ENCODE measurements at places on chromosomes 2 and 18.

DNA sequence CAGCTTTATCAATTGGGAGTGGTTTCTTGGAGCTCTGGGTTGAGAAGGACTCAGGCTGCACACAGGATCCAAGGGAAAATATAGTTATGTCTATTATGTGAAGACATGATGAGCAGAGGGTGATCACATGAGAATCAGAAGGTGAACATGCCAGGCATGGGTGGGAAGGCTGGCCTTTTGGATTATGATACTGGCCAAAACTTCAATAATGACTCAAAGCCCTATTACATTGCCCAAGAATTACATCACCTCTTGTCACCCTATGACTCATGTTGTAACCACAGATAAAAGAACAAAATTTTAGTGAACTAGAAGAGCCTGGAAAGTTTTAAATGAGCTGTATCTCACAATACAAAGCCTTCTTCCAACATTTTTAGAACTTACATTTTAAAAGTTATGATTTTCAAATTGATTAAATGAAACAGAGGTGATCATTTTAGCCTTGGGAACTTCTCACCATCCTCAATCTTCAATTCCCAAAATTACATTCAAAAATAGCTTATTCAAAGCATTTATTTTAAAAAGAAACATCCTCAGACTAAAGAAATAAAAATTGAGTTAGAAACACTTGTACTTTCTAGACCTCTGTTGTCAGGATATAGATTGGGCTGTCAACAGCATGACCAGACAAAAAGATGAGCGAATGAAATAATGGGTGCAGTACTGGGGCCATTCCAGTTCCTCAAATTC is 428.3 kb downstream of the MBD2 start:
- DNase-seq: no peak

GRCh38 chr2:64766841-64767669 is 113.3 kb upstream of the SERTAD2 start:
- DNase-seq: no peak

- no peak for DNase-seq
Measured at GRCh38 chr2:227696990-227697679, 20.7 kb downstream of the SLC19A3 start.

DNA sequence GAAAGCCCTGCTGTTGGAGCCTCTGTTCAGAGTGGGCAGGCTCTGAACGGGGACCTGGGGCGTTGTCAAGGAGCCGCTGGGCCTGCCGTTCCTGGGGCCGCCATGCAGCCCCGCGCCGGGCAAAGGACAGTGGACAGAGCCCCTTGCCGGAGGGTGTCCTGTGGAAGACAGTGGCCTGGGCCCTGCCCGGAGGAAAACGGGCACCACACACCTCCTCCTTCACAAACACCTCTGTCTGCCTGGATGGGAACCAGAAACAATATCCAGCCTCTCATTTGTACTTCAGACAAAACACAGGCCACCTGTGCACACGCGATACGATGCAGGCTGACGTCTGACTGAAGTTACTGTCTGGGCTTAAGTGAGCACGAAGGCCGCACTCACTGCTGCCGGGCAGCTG is 233.7 kb downstream of the TWIST2 start:
- DNase-seq: no peak

GRCh38 chr2:173280853-173281252 is 73.8 kb upstream of the CDCA7 start:
- no peak for DNase-seq

DNA sequence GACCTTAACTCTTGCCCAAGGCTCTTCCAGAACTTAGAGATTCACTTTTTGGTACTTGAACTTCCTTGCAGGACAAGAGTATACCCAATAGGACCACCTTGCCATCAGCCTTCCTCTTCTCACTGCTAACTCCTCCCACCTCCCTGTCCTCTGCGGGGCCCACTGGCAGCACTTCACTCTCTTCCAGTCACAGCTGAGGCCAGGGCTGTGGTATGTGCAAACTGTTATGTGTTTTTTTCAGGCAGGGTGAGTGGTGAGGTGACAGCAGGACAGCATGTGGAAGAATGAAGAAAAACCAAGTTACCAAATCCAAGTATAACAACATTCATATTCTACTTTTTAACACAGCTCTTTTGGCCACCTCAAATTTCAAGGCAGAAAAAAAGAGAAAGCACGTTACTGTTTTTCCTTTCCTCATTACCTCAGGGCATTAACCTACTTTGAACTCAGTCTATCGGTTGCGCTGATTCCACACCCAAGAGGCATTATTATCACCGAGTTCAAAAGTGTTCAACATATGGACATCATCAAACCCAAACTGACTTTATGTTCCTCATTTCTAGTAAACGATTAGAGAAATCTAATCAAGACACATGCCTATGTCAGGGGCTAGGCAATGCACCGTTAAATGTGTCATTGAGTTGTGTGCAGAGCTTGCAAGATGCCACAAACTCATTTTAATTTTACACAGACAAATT is 605.2 kb upstream of the SYT4 start:
- DNase-seq: no peak

- no peak for DNase-seq
Measured at GRCh38 chr2:109098251-109098920, 30.6 kb upstream of the SH3RF3 start.

DNA sequence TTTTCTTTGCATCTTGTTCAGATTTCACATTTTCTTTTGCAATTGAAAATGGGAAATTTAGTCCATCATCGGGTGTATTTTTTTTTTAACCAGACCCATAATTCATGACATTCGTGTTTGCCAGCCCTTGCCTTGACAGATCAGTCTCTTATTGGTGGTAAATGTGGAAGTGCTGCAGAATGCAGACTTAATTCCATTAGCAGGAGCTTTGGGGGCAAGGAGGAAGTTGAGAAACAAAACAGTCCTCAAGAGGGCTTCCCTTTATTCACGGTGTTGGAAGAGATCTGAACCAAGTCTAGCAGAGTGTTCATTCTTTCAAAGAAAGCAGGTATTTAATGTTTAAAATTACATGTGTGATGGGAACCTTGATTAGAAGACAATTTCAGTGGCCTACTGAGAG is 16.6 kb upstream of the RPE start:
- no peak for DNase-seq

- DNase-seq: no peak
Measured at GRCh38 chr2:137644731-137645130, 319.5 kb upstream of the HNMT start.

DNA sequence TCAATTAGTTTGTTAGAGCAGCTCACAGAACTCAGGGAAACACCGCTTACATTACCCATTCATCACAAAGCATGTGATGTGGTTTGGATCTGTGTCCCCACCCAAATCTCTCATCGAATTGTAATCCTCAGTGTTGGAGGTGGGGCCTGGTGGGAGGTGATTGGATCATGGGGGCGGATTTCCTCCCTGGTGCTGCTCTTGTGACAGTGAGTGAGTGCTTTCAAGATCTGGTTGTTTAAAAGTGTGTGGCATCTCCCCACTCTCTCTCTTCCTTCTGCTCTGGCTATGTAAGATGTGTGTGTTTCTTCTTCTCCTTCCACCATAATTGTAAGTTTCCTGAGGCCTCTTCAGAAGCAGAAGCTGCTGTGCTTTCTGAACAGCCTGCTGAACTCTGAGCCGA is 63.5 kb upstream of the AGPS start:
- no peak for DNase-seq

DNA sequence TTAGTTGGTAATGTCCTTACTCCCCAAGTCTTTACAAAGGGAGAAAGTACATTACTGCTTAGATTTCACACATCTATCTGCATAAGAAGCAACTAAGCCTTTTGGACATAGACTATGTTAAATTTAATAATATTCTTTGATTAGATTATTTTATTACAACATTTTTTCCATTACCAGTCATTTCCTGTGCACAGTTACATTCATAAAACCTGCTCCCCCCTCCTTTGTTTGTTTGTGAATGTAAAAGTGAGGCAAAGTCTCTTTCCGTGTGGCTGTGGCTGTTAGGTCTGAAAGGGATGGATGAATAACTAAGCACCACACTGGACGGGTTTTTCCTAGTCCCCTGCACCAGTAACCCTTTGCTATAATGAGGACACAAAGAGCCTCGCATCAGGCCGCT is 9.6 kb downstream of the PTGR3 start:
- no peak for DNase-seq

DNA sequence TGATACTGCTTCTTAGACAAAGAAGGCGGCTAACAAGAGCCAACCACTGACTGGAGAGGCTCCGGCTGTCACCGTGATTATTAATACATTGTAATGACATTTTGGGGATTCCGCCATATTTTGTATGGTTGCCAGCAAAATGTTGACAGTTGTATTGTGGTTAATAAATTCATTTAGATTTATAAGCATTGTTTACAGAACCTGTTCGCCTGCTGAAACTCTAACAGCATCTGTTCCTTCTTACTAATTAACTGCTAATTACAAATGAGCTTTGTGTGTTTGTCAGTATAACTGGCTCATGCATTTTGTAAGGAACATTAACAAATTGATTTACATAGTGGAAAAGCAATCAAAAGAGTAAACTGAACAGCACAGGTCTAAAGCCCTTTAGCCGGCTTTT is 332.4 kb downstream of the GBX2 start:
- no peak for DNase-seq

DNA sequence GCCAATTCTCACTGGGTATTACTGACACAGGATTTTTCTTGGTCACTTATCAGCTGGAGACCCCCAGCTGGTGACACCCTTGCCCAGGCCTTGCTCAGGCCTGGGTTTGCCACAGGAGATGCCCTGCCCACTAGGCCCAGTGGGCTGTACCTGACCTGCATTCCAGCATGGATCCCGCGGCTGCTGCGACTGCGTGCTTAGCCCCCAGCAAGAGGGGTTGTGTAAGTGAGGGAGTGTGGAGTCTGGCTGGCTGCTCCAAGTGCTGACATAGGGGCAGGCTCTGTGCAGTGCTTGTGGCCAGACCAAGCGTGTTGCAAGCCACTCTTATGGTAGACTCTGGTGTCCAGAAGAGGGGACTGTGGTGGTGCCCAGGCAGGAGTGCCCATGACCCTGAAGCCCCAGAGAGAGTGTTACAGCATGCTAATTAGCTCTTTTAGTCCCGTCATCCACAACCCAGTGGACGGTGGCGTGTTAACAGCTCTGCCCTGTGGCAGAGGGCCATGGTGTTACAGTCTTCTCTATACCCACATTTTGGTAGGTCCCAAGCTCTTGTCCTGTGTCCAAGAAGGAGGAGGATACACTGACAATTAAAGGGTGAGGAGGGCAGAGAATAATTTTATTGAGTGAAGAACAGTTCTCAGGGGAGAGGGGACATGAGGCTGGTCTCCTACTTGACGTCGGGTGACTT is 491.7 kb upstream of the MEIS1 start:
- no peak for DNase-seq

- no peak for DNase-seq
Measured at GRCh38 chr2:47651296-47651695, 131.6 kb upstream of the MSH6 start.

GRCh38 chr2:230775737-230776136 is 63.1 kb downstream of the CAB39 start:
- no peak for DNase-seq

- no peak for DNase-seq
Measured at GRCh38 chr2:100320547-100321178, 1.6 kb downstream of the LONRF2 start.

GRCh38 chr2:63784461-63784860 is 57.2 kb upstream of the UGP2 start:
- DNase-seq: no peak

GRCh38 chr2:30237966-30238800 is 6.8 kb downstream of the LBH start:
- no peak for DNase-seq

GRCh38 chr2:84940088-84940470 is 30.9 kb upstream of the KCMF1 start:
- no peak for DNase-seq

All from left forelimb (tissue), 1 donor.